Lung (tissue), 17 donors: ENCODE measurements at places on chromosomes 12 and 14. TPM values are rescaled to one million over a fixed set of nuclear protein-coding genes. Genes with fewer than 3 reads are reported as not detected.

- H3K36me3 ChIP-seq, result no peaks in the 10 kb centered on the region
- no peak for DNase-seq
- peak overlapping the region; percentile 45 for H3K27ac ChIP-seq
- H3K4me3 ChIP-seq, result no peak overlapping the region
- no peaks in the 10 kb centered on the region for H3K27me3 ChIP-seq
Measured at GRCh38 chr12:88960213-88960878, 380.1 kb upstream of the KITLG start.

Gene SINHCAF
- 67.0 TPM for total RNA-seq

DNA sequence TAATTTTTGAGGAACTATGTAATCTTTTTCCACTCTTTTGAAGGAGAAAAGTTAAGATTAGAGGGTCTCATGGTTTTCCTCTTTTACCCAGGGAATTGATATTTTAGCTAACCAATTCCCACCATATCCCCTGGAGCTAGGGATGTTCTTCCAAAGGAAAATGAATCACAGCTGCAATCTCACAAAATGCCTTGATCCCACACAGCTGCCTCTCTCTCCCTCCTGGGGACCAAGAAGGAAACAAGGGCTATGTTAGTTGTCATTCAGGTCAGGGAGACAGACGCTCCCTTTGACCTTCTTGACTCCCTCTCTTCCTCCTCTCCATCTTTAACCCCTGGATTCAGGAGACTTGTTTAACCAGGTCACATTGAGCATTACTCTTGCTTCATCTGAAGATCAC is 9.5 kb downstream of the DCN start:
- H3K4me3 ChIP-seq, result no peak overlapping the region
- H3K27me3 ChIP-seq, result no peaks in the 10 kb centered on the region
- peak; percentile 21 for DNase-seq
- no peak overlapping the region for H3K27ac ChIP-seq
- peaks cover 31% of the 10 kb centered on the region for H3K36me3 ChIP-seq
- H3K4me1 ChIP-seq, result no peaks in the 10 kb centered on the region

Gene LMNTD1
- 14.9 TPM for total RNA-seq

DNA sequence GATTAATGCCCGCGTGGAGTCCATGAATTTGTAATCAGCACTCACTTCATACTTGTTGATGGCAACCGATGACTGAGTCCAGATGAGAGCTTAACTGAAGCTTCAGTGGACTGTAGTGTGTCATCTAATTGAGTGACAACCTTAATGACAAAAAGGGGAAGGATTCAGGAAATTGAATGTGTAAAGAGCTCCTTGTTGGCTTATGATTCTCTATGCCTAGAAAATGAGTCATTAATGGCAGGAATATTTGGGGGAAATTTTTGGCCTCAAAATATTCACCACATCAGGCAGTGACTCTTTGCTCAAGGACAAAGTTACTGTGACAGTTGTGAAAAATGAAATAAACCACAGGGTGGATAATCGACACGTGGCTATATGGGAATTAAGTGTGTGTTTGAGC is 55.3 kb upstream of the STON2 start:
- no peaks in the 10 kb centered on the region for H3K4me1 ChIP-seq
- DNase-seq, result no peak
- no peaks in the 10 kb centered on the region for H3K36me3 ChIP-seq
- no peak overlapping the region for H3K4me3 ChIP-seq
- H3K27ac ChIP-seq, result no peak overlapping the region
- H3K27me3 ChIP-seq, result no peaks in the 10 kb centered on the region

Gene HOXC12
- not detected for total RNA-seq

DNA sequence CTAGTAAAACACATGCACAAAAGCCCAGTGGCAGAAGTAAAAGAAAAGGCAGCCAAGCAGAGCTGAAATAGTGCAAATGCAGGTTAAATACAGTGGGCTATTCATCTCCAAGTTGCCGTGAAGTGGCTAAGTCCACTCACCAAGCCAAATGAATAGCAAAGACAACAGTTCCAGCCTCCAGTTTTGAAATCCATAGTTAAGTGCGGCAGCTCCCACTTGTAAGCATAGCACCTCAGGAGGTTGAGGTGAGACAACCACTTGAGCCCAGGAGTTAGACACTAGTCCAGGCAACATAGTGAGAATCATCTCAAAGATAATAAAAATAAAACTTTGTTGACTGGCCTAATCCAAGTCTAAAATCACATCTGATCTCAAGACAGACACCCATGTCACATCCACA is 9.8 kb upstream of the PHLDA1 start:
- H3K36me3 ChIP-seq, result no peaks in the 10 kb centered on the region
- no peak overlapping the region for H3K4me3 ChIP-seq
- DNase-seq, result no peak
- H3K27ac ChIP-seq, result no peak overlapping the region

DNA sequence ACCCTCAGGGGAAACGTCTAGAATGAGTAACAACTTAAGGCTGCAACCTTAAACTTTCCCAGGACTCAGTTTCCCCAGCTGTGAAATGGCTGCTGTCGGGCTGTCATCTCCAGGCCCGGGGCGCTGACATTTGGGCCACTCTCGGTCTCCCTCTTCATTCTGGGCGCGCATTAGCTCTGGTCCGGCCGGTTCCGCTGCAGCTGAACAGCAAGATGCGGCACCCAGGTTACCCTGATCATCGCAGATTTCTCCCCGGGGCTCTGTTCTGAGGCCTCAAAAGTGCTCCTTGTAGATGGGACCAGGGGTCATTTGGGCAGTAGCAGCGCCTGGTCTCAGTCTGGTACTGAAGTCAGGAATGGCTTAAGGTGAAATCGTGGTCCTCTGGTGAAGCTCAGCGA is 890 bp upstream of the BCL7A start:
- H3K4me1 ChIP-seq, result peaks cover 10% of the 10 kb centered on the region
- H3K4me3 ChIP-seq, result no peak overlapping the region
- no peaks in the 10 kb centered on the region for H3K27me3 ChIP-seq
- no peak for DNase-seq
- no peak overlapping the region for H3K27ac ChIP-seq

DNA sequence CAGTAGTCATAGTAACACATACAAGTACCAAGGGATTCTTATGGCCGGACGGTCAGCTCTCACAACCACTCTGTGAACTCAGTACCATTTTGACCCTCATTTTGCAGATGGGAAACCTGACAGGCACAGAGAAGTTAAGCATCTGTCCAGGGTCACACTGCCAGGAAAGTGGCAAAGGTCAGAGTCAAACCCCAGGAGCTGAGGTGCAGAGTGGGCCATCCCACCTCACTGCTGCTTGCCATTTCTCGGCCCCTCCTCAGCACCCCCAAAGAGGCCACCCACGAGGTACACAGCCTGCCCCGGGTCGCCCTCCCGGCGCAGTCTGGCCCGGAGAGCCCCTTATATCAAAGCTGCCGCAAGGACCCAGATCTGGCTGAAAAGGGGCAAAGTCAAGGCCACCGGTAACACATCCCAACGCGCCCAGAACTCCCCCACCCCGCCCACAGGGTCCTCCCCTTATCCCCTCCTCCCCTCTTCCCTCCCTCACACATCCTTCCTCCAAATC is 1.7 kb downstream of the NCOR2 start:
- DNase-seq, result no peak
- peak overlapping the region; percentile 55 for H3K4me3 ChIP-seq
- H3K27ac ChIP-seq, result peak overlapping the region; percentile 92
- no peaks in the 10 kb centered on the region for H3K27me3 ChIP-seq
- no peaks in the 10 kb centered on the region for H3K36me3 ChIP-seq

Gene OAS2
- 25.9 TPM for total RNA-seq

Gene SERPINA6
- 0.77 TPM for total RNA-seq

Gene CLEC14A
- total RNA-seq, result 91.3 TPM

- H3K27ac ChIP-seq, result no peak overlapping the region
- no peak overlapping the region for H3K4me3 ChIP-seq
Measured at GRCh38 chr12:70451528-70451927, 85.4 kb downstream of the KCNMB4 start.
